ENCODE measurements at places on chromosomes 1 and 21.

DNA sequence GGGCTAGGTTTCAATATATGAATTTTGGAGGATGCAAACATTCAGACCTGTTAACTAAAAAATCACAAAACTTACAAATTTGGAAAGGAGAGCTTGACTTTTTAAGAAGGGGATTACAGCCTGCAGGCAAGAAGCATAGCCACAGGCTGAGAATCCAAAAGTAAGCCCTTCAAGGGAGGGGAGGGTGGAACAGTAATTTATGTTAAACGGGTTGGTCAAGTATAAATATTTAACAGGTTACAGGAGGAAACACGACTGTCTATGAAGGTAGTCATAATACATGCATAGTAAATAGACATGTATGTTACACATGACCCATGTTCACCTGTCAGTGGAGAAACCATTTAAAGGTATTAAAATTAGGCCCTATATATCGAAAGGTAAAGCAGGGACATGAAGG lies 261.1 kb upstream of the RGS18 start:
- DNase-seq = no peak

DNA sequence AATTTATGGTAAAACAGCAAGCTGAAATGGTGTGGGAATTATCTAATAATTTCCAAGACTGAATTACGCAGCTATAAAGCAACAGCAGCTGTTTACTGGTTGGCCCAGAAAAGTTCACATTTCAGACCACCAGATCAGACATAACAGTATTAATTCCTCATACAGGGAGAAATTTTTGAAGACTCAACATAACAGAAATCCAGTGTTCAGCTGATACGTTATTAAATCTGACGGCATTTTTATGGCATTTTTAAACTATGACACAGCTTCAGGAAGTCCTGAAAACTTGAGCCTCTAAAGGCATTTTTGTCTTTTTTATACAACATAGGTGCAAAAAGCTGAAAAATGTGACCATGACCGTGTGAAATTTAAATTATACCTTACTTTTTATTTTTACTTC lies 91.2 kb downstream of the APP start:
- no peak for DNase-seq

DNA sequence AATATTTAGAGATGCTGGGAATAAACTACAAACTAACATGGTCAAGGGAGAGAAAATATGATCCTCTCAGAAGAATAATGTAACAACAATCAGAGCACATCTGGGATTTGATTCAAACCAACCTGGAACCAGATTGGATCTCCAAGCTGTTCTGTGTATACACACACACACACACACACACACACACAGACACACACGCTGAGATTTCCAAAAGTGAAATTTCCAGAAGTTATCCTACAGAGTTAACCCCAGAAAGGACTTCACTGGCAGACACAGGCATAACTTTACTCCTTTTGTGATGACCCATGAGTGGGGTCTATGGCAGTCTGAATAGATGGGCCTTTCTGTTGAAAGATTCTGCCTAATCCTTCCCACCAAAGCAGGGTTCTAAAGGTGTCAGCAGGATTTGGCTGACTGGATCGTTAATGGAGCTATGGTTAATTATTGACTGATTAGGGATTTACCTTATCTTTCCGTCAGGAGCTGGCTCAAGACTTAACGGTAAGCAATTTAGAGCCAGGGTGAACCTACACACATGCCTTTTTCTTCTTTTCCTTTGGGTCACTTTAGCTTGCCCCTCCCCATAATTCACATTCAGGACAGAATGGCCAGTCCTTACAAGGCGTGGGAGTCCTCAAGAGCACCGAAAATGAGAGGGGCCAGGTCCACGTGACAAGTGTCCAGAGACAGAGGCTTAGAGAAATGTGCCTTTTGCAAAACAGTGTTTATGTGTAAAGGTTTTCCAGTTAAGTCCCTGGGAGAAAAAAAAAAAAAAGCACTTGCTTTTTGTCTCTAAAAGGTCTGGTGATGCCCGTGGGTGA lies 10.9 kb upstream of the PROX1 start:
- DNase-seq = no peak

DNA sequence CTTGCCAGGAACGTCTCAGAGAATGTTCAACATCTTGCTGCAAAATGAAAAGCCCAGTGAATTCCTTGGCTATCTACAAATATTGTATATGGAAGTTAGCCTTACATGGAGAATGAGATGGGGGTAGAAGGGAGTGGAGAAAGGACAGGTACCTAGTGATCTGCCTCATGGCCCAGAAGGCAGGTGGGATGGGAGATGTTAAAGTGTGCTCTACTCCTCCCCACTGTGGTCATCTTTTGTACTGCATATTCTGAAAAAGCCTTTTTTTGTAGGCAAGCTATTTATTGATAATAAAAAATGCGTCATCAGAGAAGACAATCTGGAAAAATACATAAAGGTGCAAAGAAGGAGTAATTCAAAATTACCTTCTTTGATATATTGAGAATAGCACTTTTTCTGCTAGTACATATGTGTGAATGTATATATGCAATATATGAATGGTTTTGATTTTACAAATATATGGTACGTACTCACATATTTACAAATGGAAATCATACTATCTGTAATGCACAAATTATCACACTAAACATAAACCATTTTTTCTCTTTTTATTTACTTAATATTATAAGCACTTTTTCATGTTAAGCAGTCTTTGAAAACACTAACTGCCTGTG lies 19.1 kb upstream of the SLC5A9 start:
- no peak for DNase-seq

GRCh38 chr1:223216531-223217205 lies 73.6 kb upstream of the TLR5 start:
- no peak for DNase-seq

GRCh38 chr1:67957066-67957465 lies 93.4 kb downstream of the DIRAS3 start:
- no peak for DNase-seq

DNA sequence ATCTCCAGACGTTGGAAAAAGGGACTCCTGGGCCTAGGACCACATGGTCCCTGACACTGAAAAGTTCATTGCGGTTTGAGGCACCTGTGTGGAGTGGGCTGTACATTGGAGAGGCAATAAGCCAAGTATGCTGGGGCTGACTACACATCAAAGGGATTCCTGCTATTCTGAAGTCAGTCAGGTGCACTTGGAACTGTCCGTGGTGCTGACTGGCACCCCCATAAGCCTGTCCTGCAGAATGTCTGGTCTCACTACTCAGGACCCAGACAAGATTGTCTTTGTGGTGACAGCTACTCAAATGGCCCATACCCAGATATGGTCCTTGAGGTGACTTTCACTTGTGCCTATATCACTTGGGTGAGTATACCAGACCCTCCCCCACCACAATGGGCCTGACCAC lies 150.6 kb downstream of the RWDD3 start:
- DNase-seq = peak; percentile 78

GRCh38 chr21:44485254-44485793 lies 30.0 kb downstream of the LRRC3 start:
- no peak for DNase-seq

- no peak for DNase-seq
These were observed 7.1 kb upstream of the NSUN4 start for GRCh38 chr1:46333300-46334029.

- DNase-seq = no peak
These were observed 61.8 kb upstream of the PTGFRN start for GRCh38 chr1:116847688-116848531.

GRCh38 chr21:27393726-27394125 lies 426.8 kb upstream of the ADAMTS5 start:
- no peak for DNase-seq

DNA sequence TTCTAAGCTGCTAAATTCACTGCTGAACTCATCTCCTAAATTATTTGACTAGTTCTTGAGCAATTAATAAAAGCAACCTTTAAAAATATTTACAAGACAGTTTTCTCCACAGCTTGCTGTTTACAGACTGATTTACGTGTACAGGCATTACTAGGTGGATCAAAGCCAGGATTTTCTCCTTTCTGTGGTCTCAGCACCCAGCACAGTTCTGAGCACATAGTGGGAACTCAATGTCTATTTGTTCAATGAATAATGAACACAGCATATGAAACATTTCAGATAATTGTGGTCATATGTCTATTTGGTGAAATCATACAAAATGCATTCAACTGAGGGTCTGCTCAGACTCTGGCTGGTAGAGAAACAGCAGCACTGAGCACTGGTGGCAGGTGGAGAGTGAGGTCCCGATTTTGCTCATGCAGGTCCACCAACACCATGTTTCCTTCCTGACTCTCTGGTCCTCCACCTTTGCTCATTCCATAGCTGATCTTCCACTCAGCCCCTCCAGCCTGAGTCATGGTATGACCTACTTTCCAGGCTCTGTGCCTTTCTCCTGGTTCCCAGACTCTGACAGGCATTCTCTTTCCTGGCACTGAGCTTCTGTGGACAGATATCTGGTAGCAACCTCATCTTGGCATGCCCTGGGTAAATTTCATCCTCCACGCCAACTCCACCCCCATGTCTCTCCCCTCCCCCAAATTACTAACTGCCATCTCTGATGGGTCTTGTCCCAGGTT lies 311.3 kb downstream of the TGFB2 start:
- no peak for DNase-seq

DNA sequence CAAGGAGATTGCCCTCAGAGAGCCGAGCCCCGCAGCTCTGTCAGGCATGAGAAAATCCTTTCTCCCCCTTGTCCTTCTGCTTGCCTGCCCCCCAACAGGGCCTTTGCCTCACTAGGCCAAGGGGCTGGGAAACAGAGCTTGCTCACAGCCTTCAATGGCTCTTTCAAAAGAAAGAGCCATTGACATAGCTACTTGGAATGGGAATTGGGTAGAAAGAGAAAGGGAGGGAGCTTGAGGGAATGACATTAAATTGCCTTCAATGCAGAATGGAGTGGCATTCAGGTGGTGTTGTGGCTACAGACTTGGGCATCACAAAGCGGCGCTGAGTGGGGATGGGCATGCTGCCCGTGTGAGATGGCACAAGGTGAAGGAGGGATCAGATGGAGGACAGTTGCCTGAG lies 13.2 kb downstream of the SYT11 start:
- no peak for DNase-seq

- no peak for DNase-seq
These were observed 1.9 kb downstream of the SLC9A1 start for GRCh38 chr1:27152829-27153548.
